ENCODE measurements at places on chromosomes 12 and 14. TPM values are rescaled to one million over a fixed set of nuclear protein-coding genes. Genes with fewer than 3 reads are reported as not detected.

Gene BEGAIN
- total RNA-seq, result 4.1 TPM

Gene TRPV4
- 2.0 TPM for total RNA-seq

Gene ENDOU
- total RNA-seq, result 0.98 TPM

Gene FAM181A
- not detected for total RNA-seq

Gene SYNE3
- total RNA-seq, result 13.5 TPM

Gene MFAP5
- 42.0 TPM for total RNA-seq

Gene TNS2
- total RNA-seq, result 156 TPM

Gene LRR1
- total RNA-seq, result 9.8 TPM

Gene MANSC1
- total RNA-seq, result 18.7 TPM

DNA sequence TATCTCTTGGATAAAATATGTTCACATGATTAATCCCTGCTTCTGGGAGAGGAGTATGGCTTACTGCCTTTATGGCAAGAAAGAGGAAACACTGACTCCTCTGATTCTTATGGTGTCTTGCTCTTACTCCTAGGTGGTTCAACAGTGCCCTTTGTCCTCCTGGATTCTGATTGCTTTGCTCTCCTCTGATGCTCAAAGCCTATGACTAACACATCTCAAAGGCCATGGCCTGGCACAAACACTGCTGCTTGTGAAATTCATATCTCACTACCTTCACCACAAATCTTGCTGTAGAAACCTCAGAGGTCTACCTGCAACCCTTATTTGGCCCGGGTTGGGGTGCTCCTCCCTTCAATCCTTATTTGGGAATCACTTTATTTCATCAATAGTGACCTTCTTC is 217.2 kb downstream of the C12orf50 start:
- H3K4me3 ChIP-seq, result no peak overlapping the region
- H3K36me3 ChIP-seq, result no peaks in the 10 kb centered on the region
- no peak overlapping the region for H3K27ac ChIP-seq
- DNase-seq, result no peak

GRCh38 chr14:100868621-100869370 is 34.7 kb downstream of the RTL1 start:
- H3K36me3 ChIP-seq, result no peaks in the 10 kb centered on the region
- no peaks in the 10 kb centered on the region for H3K4me1 ChIP-seq
- DNase-seq, result peak; percentile 33

DNA sequence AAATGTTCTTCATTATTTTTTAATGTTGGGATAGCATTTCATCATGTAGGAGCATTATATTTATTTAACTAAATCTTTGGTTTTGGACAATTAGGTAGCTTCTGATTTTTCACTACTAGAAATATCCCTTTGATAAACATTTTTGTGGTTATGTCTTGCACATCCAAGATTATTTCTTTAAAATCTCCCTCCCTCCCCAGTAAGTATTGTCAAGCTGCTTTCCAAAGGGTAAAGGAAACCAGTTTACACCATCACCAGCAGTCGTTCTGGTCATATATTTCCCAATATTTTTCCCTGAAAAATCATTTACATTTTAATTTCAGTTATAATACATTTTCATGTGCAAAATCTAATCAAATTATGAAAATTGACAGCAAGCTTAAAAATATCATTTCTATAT is 11.1 kb downstream of the CD69 start:
- H3K4me1 ChIP-seq, result no peaks in the 10 kb centered on the region
- H3K4me3 ChIP-seq, result no peak overlapping the region
- no peaks in the 10 kb centered on the region for H3K36me3 ChIP-seq
- no peak for DNase-seq
- H3K27me3 ChIP-seq, result no peaks in the 10 kb centered on the region

DNA sequence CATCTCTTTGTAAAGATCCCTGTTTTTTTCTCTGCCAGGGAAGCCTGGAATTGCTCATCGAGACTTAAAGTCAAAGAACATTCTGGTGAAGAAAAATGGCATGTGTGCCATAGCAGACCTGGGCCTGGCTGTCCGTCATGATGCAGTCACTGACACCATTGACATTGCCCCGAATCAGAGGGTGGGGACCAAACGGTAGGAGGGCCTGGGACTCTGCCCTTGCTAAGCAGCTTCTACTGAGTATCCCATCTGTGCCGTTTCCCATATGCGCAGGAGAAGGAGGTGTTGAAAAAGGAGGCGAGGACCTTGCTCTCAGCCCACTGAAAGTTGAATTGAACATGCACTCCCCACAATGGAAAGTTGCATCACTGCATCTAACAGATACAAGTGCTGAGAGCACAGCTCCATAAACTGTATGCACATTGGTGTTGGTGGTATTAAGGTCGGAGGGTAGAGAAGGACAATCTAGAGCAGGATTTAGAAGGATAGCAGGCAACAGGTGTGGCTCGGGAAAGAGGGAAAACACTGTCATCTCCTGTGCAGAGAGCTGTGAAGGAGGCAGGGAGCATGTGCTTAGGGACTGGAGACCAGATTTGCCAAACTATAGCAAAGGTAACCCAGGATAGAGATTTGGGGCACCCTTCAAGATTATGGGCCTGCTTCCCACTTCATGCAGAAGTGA is 21.5 kb upstream of the TAMALIN start:
- no peak for DNase-seq
- peak overlapping the region; percentile 28 for H3K27ac ChIP-seq
- H3K27me3 ChIP-seq, result no peaks in the 10 kb centered on the region
- H3K4me3 ChIP-seq, result no peak overlapping the region
- no peaks in the 10 kb centered on the region for H3K4me1 ChIP-seq

- no peaks in the 10 kb centered on the region for H3K36me3 ChIP-seq
- H3K4me3 ChIP-seq, result no peak overlapping the region
- no peaks in the 10 kb centered on the region for H3K4me1 ChIP-seq
These were observed 208.7 kb downstream of the EGLN3 start for GRCh38 chr14:33742166-33742565.

DNA sequence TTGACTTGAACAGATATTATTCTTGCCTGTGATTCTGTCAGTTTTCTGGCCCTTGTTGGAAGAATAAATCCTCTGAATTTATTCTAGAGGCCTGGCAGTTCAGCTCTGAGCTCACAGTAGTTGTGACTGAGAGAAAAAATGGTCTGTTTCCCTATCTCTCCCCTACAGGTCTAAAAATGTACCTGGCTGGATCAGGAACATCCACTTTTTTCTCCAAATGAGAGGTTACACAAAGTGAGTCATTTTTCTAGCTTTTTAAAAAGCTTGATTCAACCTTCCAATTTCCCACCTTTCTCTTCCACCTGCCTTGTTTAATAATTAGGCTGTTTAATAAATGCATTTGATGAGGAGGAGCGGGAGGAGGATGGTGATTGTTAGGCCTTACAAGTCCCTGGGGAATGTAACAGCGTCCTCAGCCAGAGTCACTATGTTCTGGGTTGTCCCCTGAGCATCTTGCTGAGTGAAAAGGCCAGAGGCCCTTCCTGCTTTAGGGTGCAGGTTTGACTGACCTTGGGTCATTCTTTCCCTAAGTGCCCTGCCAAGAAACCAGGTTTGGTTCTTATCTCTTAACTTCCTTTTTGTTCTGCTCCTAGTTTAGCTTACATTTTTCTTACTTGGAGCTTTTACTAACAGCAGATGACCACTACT is 91.7 kb upstream of the FUT8 start:
- H3K27ac ChIP-seq, result no peak overlapping the region
- H3K4me3 ChIP-seq, result no peak overlapping the region
- H3K36me3 ChIP-seq, result no peaks in the 10 kb centered on the region
- H3K4me1 ChIP-seq, result no peaks in the 10 kb centered on the region
- H3K27me3 ChIP-seq, result no peaks in the 10 kb centered on the region

DNA sequence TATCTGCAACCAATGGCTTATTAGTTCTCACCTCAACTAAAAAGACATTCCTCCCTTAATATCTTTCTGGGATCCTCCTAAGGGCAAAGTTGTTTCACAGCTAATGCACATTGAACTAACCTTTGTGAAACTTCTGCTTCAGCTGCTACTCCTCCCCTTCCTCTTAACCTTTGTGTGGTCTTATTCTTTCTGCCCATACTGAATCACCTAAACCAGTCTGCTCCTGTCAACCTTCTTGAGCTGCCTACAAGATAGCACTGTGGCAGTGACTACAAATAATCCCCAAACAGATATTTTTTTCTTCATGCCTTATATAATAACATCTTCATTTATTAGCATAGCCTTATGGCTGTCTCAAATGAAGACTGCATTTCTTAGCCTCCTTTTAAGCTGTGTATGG is 1077.4 kb upstream of the ATXN7L3B start:
- no peak overlapping the region for H3K4me3 ChIP-seq
- no peaks in the 10 kb centered on the region for H3K4me1 ChIP-seq
- DNase-seq, result no peak
- no peak overlapping the region for H3K27ac ChIP-seq
- H3K27me3 ChIP-seq, result no peaks in the 10 kb centered on the region
- H3K36me3 ChIP-seq, result no peaks in the 10 kb centered on the region

DNA sequence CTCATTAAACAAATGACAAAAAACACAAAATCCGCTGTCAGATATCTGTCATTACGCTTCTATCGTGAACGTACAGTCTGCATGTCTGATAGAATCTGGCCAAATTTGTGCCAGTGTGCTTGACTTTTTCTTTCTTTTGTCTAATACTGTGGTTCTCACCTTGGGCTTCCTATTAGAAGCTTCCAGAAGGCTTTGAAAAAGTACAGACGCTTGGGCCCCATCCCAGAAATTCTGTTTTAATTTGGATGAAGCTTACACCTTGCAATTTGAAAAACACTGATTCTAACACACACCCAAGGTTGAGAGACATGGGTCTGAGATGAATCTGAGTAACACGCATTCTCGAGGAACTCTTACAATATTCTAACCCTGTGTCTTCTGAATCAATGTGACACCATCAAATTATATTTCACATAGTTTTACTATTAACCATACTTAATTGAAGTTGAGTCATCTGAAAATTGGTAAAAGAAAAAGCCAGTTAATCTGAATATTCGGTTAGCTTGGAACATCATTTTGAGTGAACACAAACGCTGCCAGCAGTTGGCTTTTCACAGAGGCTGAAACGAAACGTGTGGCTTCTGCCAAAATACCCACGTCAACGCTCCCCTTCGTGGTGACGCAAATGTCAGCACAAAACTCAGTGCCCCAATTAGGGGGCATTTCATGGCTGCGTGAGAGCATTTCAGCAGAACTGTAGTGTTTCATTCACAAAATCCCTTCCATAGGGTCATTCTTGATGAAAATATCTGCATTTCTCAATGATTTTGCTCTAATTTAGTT is 420.5 kb downstream of the TMEM132D start:
- no peaks in the 10 kb centered on the region for H3K27me3 ChIP-seq
- no peak for DNase-seq
- no peaks in the 10 kb centered on the region for H3K4me1 ChIP-seq

DNA sequence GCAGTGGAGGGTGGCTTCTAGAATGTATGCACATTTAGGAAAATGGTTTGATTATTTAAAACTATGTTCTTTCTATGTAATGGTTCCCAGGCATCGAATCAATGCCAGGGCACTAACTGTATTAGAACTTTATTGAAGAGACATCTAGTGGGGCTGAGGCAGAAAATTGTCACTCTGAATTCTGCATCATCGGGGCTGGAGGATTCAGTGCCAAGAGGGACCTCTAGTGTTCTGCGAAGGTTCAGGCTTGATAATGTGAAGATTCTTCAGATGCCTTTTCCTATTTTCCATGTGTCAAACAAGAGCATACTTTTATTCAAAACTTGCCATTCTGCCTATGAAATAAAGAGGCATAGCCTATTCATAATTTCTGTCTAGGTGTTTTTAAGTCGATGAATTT is 146.3 kb downstream of the CAND1 start:
- no peak overlapping the region for H3K27ac ChIP-seq
- no peaks in the 10 kb centered on the region for H3K36me3 ChIP-seq
- no peaks in the 10 kb centered on the region for H3K4me1 ChIP-seq
- no peaks in the 10 kb centered on the region for H3K27me3 ChIP-seq

DNA sequence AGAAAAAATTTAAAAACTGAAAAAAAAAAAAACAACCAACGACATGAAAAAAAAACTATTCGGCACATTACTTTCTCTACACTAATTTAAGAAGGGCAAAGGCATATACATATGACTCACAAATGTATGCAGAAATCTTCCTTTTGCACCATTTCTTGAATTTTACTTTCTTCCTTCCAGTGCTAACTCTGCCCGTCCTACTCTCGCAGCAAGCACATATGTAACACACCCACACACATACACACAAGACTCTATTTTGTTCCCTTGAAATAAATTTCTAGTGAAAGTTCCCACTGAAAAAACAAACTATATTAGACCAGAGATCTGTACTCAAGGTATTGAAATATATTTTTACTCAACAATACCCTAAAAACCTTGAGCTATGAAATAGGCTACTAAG is 14.6 kb downstream of the BTG1 start:
- peak overlapping the region; percentile 7 for H3K4me3 ChIP-seq
- DNase-seq, result no peak
- no peaks in the 10 kb centered on the region for H3K27me3 ChIP-seq
- H3K4me1 ChIP-seq, result peaks cover 3% of the 10 kb centered on the region
- no peak overlapping the region for H3K27ac ChIP-seq
- H3K36me3 ChIP-seq, result no peaks in the 10 kb centered on the region

GRCh38 chr14:94139421-94139820 is 10.0 kb upstream of the IFI27L2 start:
- no peak for DNase-seq
- no peak overlapping the region for H3K4me3 ChIP-seq
- no peaks in the 10 kb centered on the region for H3K4me1 ChIP-seq
- H3K36me3 ChIP-seq, result no peaks in the 10 kb centered on the region

GRCh38 chr12:138898-139534 is 72.4 kb downstream of the IQSEC3 start:
- H3K4me1 ChIP-seq, result no peaks in the 10 kb centered on the region
- no peak for DNase-seq
- no peak overlapping the region for H3K4me3 ChIP-seq

- H3K4me1 ChIP-seq, result peaks cover 18% of the 10 kb centered on the region
- H3K4me3 ChIP-seq, result no peak overlapping the region
- peak; percentile 96 for DNase-seq
- H3K36me3 ChIP-seq, result no peaks in the 10 kb centered on the region
- no peaks in the 10 kb centered on the region for H3K27me3 ChIP-seq
These were observed 728 bp upstream of the STON2 start for GRCh38 chr14:81400852-81401251.

DNA sequence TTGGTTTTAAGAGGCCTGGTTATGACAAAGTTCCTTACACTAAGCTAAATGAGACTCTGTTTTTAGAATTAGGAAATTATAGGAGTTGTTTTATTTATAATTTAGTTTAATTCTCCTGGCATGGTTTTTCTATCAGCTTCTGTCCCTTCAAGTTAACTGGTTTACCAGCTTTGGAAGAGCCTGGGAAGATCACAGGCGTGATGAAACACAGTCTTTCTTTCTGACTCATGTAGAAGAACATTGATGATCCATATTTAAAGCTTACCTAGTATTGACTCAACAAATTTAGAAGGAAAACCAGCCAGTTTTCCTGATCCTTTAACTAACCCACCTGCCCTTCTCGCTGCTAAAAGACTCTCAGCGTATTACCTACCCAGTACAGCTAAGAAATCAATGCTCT is 155.2 kb downstream of the TGFB3 start:
- H3K36me3 ChIP-seq, result no peaks in the 10 kb centered on the region
- no peak for DNase-seq
- H3K27ac ChIP-seq, result no peak overlapping the region
- no peaks in the 10 kb centered on the region for H3K4me1 ChIP-seq
- no peaks in the 10 kb centered on the region for H3K27me3 ChIP-seq
- no peak overlapping the region for H3K4me3 ChIP-seq

GRCh38 chr12:106953352-106954250 is 2.1 kb upstream of the TMEM263 start:
- no peaks in the 10 kb centered on the region for H3K36me3 ChIP-seq
- no peak overlapping the region for H3K27ac ChIP-seq
- no peak for DNase-seq
- peak overlapping the region; percentile 98 for H3K4me3 ChIP-seq
- peaks cover 15% of the 10 kb centered on the region for H3K4me1 ChIP-seq

GRCh38 chr12:97960741-97961608 is 498.4 kb downstream of the RMST start:
- H3K27ac ChIP-seq, result no peak overlapping the region
- H3K36me3 ChIP-seq, result no peaks in the 10 kb centered on the region
- no peaks in the 10 kb centered on the region for H3K27me3 ChIP-seq
- H3K4me3 ChIP-seq, result no peak overlapping the region
- DNase-seq, result no peak
- H3K4me1 ChIP-seq, result no peaks in the 10 kb centered on the region
